Activated CD8-positive, alpha-beta T cell treated with anti-CD3 and anti-CD28 coated beads for 36 hours (primary cell): ENCODE measurements at places on chromosomes 5 and 9.

DNA sequence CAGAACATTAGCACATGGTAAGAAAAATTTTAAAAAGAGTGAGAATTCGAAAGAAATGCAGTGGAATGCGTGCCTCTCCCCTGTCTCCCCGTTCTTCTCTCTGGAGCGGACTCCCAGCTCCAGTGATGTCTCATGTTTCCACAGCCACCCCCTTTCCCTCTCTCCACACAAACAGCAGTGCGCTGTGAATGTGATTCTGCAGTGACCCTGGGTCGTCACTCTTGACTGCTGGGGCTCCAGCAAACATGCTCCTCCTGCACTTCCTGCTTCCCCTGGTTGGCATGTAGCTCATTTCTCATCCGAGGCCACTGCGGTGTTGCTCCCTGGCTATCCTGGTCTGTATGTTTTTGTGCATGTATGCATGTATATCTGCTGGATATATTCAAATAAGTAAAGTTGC, 13.3 kb downstream of the PHF2 start:
- no peak for DNase-seq

DNA sequence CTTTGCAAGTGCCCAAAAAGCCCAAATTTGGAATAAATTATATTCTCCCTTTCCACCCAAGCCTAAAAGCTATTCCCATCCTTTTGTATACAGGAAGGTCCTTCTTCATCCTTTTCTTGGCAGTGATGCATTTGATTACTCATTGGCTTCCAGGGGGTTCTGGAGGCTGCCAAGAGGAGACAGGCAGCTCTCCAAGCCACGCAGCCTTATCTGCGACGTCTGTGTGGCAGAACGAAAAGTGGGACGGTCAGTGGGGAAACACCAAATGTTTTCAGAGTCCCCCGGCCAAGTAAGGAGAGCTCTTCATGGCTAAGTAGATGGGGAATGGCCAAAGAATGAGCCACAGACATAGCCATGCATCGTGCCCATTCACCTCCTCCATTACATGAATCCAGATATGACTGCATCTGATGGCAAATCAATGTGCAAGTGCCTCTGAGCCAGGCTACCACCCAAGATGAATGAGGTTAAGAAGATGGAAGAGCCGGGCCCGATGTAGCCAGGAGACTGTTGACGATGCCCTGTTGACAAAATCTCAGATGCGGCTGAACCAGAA, 12.1 kb downstream of the ADAM19 start:
- DNase-seq = no peak

- peak; percentile 86 for DNase-seq
Measured at GRCh38 chr5:157651623-157652376, 438 bp downstream of the SOX30 start.

DNA sequence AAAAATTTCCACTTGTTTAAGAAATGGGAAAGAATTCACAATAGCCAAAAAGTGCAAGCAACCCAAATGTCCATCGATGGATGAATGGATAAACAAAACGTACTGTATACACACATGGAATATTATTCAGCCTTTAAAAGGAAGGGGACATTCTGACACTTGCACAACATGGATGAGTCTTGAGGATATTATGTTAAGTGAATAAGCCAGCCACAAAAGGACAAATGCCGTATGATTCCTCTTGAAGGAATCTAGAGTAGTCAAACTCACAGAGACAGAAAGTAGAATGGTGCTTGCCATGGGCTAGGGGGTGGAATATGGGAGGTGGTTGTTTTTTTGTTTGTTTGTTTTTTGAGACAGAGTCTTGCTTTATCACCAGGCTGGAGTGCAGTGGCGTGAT, 3.8 kb upstream of the ATP6V0E1 start:
- no peak for DNase-seq

DNA sequence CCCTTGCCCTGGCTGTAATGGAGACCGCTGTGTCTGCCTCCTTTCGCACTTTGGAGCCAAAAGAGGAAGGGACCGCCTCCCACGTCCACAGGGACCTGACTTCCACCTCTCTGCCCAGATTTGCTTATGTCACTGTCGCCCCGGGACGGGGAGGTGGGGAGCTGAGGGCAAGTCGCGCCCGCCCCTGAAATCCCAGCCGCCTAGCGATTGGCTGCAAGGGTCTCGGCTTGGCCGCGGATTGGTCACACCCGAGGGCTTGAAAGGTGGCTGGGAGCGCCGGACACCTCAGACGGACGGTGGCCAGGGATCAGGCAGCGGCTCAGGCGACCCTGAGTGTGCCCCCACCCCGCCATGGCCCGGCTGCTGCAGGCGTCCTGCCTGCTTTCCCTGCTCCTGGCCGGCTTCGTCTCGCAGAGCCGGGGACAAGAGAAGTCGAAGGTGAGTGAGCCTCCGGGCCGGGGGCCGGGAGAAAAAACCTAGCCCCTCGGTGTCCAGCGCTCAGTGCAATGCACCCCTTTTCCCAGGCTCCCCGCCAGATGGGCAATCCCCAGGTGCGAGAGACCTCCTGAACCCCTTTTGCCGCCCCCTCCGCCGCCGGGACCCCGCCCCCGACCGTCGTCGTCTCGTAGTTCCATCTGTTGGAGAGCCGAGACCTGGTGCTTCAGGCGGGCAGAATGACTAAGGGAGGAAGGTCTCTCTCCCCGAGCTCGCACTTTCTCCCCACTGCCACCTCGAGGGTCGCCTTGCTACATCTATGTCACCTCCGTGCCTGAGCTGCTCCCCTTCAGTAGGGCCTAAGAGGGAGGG, at the start of gene GPX3:
Gene GPX3 (plus strand): TSS at position 288 of the 807 bp plus-strand sequence. CDS start 64 bp downstream, at position 352.
- peak; percentile 52 for DNase-seq

- DNase-seq = no peak
Measured at GRCh38 chr9:71984831-71985281, 73.4 kb downstream of the C9orf85 start.

DNA sequence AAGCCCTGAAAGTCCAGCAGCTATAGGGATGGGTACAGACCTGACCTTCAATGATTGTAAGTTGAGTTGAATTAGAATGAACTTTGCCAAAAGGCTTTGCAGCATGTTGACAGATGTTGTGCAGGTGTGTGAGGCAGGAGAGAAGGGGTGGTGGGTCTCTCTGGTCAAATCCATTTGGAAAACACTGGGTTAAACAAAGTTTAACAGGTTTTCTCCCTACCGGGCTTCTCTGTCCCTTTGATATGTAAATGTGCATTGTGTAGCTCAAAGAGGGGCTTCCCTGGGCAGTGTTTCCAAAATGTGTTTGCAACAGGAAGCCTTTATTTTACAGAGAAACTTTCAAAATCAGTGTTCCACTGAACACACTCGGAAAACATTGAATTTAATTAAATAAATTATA, 72.1 kb upstream of the BRINP1 start:
- no peak for DNase-seq

- no peak for DNase-seq
Measured at GRCh38 chr5:75460942-75461610, 50.4 kb downstream of the CERT1 start.

DNA sequence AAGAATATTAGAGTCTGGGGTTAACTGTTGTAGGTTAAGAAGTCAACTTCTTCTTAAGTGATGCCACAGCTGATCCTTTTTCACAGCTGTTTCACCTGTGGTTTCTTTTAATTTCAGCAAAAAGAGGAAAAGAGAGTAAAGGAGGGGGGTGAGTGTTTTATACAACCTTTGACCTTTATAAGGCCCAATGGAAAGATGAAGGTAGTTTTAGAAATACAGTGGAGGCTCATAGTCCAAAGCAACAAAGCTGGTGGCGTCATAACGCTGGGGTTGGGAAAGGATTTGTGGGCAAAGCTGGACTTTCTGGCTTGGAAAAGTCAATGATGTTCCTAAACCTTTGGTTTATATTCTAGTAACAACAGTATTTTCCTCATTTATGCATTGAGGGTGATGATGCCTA, 49.5 kb downstream of the RCL1 start:
- DNase-seq = no peak

DNA sequence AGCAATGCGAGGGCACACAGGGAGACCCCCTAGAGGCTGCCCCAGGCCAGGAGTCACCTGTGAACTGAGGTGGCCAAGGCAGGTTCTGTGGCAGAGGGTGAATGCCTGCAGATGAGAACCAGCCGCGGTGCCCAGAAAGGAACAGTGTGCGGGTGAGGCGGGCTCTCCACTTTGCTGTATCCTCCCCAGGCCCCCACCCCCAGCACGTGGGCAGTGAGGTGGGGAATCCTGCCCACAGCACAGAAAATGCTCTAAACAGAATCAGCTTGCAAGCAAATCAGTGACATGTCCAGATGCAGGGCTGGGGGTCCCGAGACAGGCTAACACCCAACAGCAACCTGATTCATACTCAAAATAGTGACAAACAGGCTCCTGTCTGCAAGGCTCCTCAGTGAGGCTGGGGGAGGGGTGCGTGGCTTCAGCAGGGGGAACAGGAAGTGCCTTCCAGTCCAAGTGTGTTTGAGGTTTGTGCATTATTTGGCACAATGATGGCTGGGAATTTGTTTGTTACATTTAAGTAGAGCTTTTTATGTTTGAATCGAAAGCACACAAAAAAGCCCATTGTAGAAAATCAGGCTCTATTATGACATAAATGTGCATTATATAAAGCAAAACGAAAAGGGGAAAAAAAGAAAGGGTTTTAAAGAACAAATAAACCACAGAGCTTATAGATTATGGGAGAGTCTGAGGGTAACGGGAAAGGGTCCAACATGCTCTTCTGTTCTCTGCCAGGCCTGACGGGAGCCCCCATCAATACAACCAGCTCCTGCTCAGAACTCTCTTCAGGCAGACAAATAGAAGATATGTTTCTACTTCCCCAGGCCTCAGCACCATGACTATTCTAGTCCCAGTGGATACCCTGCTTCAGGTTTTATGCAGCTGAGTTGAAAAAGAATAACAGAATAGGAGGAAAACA, 201.3 kb downstream of the HSD17B3 start:
- peak; percentile 38 for DNase-seq

DNA sequence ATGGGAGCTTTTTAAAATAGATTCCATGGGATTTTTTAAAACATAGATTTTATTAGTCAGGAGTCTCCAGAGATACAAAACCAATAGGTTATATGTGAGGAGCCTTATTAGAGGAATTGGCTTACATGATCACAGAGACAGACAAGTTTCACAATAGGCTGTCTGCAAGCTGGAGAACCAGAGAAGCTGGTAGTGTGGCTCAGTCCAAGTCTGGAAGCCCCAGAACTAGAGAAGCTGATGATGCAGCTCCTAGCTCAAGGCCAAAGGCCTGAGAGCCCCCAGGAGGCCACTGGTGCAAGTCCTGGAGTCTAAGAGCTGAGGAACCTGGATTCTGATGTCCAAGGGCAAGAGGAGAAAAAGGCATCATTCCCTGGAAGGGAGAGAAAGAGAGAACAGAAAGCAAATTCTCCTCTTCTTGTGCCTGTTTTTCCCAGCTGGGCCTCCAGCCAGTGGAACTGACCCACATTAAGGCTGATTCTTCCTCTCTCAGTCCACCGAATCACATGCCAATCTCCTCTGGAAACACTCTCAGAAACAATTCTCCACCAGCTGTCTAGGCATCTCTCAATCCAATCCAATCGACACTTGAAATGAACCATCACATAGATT, 59.3 kb downstream of the AHRR start:
- no peak for DNase-seq

GRCh38 chr5:176844706-176845391, 34.5 kb downstream of the UNC5A start:
- DNase-seq = no peak

- DNase-seq = no peak
Measured at GRCh38 chr9:129445794-129446306, 175.1 kb downstream of the C9orf50 start.

DNA sequence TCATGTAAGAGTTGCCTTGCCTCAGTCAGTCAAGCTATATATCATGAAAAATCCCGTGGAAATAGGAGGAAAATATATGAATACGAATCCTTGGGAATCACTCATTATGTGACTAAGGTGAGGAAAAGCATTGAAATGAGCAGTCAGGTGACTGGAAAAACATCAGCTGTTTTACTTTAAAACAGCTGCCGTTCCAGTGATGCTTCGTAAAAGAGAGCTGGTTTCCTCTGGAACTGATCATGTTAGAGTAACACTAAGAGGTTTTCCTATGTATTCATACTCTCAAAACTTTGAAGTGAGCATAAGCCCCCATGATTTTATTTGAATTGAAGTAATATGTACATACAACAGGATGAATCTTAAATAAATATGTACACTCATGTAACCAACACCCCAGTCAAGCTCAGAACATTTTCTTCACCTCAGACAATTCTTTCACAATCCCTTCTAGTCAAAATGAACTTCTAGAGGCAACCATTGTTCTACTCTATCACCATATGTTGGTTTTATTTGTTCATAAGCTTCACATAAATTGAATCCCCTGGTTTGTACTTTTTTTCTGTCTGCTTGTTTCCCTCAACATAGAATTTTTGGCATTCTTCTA, 107.7 kb downstream of the SLC25A46 start:
- DNase-seq = no peak

- no peak for DNase-seq
Measured at GRCh38 chr5:79108792-79109191, 2.8 kb upstream of the BHMT start.

DNA sequence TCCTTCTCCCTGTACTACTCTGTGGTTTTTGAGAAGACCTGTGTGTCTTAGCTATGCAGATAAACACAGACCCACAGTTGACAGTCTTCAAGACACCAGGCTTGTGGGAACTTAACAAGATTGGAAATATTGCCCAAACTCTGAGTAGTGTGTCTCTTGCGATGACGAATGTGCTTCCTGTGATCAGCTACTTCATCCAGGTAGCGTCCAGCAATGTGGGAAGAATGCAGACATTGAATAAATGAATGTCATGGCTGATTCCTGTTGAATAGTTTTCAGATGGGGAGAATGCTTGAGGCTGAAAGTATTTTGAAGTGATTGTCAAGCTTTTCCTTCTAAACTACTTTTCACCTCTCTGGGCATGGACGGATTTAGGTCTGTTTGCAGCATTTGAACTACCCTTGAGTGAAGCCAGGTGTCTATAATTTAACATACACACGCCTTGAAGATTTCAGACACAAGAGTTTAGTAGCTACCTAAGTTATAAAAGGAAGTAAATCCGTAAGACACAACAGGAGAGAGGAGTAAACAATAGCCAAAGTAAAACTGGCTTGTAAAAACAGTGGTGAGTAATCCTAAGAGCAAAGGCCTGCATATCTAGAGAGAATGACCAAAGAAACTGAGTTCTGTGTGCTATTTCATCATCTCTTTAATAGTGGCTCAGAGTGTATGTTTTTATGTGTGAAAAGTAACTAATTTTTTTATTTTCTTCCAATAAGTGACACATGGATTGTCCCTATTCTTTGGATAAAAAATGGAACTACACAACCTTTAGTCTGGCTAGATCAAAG, 30.0 kb upstream of the ARL14EPL start:
- DNase-seq = no peak

DNA sequence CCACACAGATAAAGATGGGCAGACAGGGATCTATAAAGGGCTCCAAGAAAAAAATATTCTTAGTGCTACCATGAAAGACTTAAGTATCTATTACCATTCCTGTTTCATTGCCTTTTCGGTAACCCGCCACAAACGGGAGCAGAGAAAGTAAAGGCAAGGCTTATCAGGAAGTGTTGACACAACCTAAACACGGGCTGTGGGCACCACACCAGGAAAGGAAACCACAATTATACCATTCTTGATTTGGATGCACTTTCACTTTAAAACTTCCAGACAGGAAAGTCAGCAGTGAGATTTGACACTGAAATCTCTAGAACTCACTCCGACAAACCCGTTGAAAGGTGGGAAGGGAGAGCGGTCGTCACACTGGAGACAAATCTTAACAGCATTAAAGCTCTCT, 6.5 kb downstream of the TLE1 start:
- DNase-seq = no peak
